ENCODE measurements at places on chromosomes 2 and 18.

DNA sequence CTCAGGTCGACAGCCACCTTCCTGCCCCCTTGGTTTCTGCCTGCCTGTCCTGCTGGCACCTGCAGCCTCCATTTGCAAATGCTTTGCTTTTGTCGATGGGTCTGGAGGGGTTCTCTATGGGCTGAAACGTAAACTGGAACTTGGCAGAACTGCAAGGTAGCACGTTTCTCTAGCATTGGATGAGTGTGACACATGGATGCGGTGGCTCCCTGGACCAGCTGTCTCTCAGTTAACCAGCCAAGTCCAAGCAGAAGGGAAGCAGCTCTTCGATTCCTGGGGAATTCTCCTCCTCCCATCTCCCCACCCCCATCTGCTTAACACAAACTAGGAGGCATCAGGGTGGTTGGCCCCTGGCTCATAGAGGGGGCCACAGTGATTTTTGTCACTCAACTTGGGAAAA, 57.3 kb downstream of the ITGB1BP1 start:
- DNase-seq: no peak

GRCh38 chr2:75157435-75157834, 41.9 kb downstream of the TACR1 start:
- no peak for DNase-seq

DNA sequence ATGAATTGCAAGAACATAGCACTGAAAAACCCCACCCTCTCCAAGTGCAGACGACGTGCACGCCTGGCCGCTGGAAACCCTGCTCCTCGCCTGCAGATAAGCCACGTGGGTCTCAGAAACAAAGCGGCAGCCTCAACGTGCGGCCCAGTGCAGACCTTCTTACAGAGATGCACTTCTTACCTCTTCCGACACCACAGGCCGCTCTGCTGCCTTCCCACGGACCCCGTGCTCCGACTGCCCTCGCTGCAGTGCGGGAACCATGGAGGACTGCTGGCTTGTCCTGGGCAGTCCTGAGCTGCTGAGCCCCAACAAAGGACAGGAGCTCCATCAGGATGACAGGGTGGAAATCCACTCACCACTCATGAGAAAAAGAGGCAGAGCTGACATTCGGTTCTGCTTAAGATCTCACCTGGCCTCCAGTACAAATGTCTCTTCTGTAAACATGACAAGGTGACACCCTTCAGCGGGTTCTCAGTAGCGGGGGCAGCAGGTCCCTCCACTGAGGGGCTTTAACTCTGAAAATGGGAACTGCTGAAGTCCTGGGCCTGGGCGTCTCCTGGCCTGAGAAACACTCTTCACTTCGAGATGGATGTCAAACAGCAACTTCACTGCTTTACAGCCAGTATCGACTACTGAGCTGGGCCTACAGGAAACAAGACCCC, 6.2 kb downstream of the COPS9 start:
- no peak for DNase-seq

DNA sequence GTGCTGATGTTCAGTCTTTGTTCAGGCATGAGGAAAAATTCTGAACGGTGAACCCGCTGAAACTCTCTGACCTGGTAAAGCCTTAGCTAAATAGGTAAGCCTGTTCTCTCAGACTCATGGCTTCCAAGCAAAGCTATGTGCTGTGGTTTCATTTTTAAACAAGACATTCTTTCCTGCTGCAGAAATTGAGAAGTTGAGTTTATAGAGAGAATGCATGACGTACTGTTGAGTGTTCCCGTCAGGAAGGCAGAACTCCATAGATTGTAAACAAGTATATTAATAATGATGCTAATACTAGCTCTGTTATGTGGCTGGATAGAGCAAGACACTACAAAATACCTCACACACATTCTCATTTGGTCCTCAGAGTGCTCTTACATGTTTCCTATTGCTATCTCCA, 424.0 kb upstream of the CRIM1 start:
- DNase-seq: no peak

DNA sequence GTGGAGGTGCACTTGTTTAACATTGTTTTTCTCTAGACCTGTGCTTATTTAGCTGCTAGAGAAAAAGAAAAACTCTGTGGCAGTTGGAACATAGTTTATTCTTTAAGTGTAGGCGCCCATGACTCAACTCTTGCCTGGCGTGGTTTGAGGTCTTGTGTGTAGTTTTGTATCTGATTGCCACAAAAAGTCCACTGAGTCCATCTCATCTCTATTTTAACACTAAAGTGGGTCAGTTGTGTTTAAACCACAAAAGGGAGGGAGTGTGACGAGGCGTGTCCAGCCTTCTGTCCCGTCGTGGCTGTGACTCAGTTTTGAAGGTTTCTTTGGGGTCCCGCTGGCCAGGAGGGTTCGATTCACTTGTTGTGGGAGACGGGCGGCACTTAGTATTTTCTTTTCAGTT, 15.3 kb upstream of the UGT1A9 start:
- DNase-seq: no peak

DNA sequence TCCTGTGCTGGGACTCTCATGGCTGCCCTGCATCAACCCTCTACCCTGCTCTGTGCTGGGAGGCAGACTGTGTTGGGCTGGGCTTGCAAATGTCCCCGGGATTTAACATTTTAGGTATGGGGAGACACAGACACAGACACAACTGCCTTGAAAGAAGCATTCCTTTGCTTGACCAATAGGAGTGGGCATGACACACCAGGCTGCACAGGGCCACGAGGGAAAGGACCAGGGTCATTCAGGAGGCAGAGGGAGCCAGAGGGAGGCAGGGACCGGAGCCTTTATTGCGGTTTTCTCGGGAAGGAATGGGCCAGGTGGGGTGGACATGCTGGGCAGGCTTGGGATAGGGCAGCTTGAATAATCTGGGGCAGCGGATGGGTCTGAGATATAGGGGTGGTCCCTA, 238.7 kb upstream of the COPS8 start:
- no peak for DNase-seq

GRCh38 chr2:36296798-36297197, 58.8 kb upstream of the CRIM1 start:
- DNase-seq: no peak

DNA sequence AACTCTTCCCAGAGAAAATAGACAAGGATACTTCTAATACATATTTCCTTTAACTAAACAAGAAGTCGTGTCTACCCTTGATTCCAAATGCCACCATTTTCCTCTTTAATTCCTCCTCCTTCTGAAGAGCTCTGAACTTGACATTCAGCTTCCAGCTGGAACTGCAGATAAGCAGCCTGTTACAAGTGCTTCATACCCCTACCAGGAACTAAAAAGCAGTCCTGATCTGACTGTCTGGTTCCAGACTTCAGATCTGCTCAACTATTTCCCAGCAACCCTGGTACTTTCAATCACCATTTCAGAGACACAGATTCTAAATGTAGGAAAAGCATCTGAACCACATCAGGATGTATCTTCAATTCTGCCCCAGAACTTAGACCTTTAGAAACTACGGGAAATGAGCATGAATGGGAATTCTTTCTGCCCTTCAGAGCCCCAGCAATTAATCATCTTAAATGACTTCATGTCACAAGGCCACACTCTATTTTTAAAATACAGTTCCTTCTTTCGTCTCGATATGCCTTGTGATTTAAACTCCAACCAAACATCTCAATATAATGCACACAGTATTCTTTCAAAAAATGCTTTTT, 159.5 kb downstream of the L3MBTL4 start:
- no peak for DNase-seq

GRCh38 chr2:5946225-5947115, 254.3 kb downstream of the SOX11 start:
- DNase-seq: no peak

DNA sequence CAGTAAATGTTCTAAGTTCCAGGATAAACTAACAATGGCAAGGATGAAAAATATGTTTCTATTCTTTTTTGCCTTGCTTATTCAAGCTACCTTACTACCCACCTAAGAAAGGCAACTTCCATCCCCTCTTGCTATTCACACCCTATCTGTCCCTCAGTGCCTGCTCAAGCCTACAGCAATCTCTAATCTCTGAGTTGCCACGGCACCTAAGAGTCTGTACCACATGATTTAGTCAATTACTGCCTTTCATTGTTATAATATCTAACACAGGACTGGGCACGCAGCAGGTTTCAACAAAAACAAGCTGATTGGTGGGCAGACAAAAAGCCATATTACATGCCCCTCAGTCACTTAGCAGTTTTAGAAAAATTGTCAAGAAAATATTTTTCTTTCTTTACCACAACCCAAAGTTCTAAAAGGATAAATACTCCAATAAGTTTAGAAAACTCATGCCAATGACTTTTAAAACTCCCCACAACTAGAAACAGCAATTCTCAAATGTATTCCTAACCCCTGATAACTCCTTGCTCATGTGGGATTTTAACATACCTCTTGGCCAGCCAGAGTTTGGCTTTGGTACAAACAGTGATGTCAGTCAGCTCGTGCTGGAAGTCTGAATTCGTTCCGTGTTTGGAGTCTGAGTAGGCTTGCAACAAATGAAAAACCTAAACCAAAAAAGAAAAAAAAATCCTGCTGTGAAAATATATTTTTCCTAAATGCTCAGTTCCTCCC, 117.3 kb upstream of the ZFP36L2 start:
- DNase-seq: no peak

- no peak for DNase-seq
These were observed 69.2 kb downstream of the B3GNT2 start for GRCh38 chr2:62265106-62265505.

- no peak for DNase-seq
These were observed 265.6 kb downstream of the TMX3 start for GRCh38 chr18:68449292-68449691.

DNA sequence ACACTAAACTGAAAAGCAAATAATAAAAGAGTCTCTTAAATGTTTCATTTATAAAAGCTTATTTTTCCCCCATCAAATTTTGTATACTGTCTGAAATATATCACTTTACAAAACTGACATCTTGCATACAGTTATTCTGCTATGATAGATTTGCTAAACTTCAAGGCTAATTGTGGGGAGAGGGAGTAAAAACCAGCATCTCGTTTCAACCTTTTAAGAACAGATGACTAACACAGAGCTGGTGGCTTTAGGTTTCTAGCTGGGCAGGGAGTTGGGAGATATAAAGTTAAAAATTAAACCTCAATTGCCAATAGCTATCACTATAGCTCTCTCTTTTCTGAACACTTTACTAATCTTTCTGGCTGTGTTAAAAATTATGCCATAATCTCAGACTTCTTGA, 23.5 kb downstream of the C1D start:
- DNase-seq: no peak

DNA sequence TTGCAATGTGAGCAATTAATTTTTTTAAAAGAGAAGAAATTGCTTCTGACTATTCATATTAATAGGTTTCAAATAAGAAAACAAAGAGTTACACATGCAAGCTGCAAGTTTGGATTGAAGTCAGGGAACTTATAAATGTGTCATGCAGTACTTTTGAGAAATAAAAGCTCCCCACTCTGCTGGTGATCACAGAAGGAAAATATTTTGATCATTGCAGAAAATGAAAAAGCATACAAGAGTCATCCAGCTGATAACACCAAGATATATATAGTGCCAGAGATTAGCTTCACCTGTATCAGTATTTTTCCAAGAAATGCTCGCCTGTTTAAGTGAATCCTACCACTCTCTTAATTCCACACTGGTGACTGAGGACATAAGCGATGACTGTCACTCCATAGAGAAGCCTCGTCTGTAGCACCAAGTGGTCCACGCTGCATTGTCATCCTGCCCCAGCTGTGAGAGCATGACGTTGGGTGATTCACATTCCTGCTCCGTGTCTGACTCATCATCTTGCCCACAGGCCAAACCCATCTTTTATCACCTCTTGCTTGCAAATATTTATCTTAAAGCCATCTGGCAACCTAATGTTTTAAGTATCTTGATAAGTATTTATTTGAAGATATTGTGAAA, 178.0 kb downstream of the ASXL3 start:
- no peak for DNase-seq

DNA sequence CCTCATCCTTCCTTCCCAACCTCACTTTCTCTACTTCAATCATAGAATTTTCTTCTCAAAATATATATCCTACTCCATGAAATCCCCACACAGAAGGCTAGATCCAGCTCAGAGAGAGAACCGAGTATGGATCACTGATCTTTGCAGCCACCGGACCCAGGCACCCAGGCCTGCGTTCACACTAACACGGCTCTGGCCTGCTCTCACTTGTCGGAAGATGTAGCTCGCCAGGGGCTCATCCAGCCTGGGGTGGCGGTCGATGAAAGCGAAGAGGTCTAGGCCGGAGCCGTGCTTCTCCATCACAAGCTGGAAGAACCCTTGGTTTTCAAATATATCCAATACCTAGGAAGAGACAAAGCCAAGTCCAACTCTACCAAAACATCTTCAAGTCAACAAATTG, 12.7 kb upstream of the MTERF4 start:
- no peak for DNase-seq

GRCh38 chr18:50507120-50507590, 52.7 kb upstream of the MAPK4 start:
- DNase-seq: no peak

DNA sequence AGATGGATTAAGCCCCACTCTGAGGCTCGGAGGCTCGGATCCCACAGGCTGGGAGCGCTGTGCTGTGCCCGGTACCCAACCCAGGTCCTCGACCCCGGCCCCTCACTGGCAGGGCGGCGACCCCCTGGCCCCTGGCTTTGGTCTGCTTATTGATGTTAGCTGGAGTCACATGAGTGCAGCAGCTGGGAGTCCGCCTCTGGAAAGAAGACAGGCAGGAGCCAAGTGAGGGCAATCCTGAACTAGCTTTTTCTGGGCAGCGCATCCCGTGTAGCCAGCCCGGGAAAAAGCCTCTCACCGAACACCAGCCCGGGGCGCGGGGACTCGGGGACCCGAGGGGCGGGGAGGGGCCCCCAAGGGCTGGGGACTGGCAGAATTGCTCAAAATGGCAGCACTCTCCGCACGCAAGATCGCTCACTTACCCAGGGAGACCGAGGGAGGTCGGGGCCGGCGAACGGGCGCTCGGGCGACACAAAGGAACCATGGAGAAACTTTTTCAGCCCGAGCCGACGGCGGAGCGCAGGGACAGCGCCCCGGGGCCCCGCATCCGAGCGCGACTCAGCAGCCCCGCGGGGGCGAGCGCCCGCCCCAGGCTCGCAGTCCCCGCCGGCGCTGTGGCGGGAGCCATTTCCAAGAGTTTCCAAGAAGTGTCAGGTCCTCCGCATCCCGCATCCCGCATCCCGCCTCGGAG, 567 bp downstream of the TMEM200C start:
- no peak for DNase-seq

GRCh38 chr2:209380293-209380692, 43.6 kb upstream of the MAP2 start:
- DNase-seq: no peak

GRCh38 chr2:118119158-118119727, 31.0 kb downstream of the INSIG2 start:
- no peak for DNase-seq

- no peak for DNase-seq
These were observed 67.9 kb downstream of the COL6A3 start for GRCh38 chr2:237345891-237346640.

DNA sequence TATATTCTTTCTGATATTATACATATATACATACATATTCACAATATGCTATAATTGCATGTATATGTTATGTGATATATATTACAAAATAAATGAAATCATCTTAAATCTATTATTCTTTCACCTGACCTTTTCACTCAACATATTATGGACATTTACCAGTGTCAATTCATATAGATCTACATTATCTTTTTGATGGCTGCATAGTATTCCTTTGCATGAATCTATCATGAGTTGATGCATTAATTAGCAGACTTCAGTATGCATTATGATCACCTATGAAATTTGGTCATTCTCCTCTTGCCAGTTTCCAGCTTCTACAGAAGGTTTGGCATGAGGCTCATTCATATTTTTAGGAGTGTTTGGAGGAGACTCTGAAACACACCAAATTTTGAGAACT, 23.4 kb upstream of the B4GALT6 start:
- no peak for DNase-seq

- DNase-seq: no peak
These were observed 300.5 kb downstream of the INSIG2 start for GRCh38 chr2:118388771-118389170.

GRCh38 chr18:42640160-42640559, 475.3 kb downstream of the RIT2 start:
- DNase-seq: no peak
